Activated CD8-positive, alpha-beta memory T cell treated with anti-CD3 and anti-CD28 coated beads, Interleukin-2, amount 50 U/mL, for 4 hours (primary cell): ENCODE measurements at places on chromosomes 2 and 18.

GRCh38 chr2:148721520-148721931, 77.0 kb downstream of the EPC2 start:
- DNase-seq = no peak

GRCh38 chr2:240322991-240323390, 112.5 kb upstream of the GPC1 start:
- no peak for DNase-seq

DNA sequence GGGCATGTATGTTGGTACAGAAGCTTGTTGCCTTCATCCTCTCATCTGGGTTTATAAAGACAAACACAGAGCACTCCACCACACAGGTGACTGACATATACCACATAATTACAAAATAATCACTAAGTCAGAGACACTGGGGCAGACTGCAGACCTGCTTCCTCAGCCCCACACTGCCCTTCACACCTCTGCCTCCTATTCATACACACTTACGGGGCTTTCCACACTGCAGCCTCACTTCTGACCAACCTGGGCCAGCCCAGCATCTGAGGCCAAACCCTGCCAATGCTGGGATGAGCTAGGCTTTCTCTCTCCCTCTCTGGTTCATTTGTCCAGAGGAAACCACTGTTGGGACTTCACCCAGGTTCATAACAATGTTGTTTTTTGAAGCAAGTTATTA, 4.5 kb downstream of the EMX1 start:
- no peak for DNase-seq

DNA sequence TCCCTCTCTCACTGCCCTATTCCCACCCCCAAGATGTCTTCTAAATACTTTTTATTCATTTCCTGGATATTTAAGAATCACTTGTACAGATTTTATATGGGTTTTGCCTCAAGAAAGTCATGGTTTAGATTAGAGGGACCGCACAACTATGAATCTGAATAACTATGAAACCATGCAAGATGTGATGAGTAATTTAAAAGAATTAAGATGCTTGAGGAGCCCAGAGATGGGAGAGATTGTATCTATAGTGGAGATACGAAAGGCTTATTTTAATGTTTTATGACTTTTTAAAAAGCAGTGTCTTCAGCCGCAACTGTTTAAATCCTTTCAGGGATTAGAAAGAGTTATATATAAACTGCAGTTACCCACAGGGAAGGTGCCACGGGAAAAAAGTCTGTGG, 324.1 kb downstream of the LPIN1 start:
- no peak for DNase-seq

DNA sequence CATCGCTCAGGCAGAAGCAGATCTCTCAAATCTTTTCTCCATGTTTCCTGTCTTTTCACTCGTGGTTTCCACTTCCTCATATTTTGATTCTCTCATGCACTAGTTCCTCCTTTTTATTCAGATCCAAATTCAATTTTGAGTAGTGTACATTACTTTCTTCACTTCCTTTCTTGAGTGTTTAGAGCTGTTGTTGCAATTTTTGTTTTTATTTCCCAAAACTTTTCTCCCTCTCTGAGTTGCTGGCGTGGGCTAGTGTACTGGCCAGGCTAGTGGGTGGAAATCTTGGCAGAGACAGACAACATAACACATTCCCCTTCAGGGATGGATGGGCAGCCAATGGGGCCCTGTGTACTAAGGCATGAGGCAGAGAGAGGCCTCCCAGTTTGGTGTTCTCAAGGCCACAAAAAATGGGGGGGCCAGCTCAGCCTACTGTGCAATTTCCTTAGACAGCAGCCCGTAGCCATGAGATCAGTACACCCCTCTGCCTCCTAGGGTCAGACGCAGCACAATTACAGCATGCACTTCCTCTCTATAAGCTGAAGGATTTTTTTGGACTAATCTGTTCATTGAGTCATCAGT, 145.1 kb upstream of the PID1 start:
- no peak for DNase-seq

GRCh38 chr2:1652034-1652790, 92.1 kb downstream of the PXDN start:
- DNase-seq = no peak

DNA sequence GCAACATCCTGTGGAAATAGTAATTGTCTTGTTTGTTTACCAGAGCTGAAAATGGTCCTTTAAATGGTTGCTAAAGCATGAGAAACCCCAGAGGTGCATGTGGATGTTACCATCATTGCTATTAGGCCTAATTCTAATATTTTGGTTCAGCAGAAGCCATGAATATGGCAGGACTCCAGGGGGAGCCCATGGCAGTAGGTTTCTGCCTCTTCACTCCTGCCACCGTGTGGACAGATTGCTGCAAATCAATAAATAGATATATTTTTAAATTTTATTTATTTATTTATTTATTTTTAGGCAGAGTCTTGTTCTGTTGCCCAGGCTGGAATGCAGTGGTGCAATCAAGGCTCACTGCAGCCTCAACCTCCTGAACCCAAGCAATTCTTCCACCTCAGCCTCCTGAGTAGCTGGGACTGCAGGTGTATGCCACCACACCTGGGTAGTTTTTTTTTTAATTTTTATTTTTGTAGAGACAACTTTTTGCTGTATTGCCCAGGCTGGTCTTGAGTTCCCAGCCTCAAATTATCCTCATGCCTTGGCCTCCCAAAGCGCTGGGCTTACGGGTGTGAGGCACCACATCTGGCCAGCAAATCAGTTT, 54.9 kb upstream of the CAPN13 start:
- DNase-seq = peak; percentile 36

DNA sequence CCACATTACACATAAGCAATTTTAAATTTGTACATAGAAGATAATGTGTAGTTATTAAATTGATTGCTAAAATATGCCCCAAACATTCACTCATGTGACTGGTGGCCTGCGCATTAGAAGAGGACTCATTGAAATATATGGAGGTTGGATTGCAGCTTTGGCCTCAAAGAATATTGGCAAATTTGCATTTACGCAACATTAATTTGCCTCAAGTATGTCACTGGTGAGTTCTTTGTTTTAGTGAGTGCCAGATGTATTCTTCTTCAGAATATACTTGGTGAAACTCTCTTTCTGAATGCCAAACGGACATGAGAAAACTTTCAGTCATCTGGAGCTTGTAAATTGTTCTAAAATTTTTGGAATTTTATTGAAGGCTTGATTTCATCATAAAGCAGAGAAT, 5.9 kb upstream of the EFEMP1 start:
- no peak for DNase-seq

GRCh38 chr2:196635156-196635555, 4.4 kb upstream of the CCDC150 start:
- no peak for DNase-seq

GRCh38 chr2:63849381-63850203, 7.9 kb downstream of the UGP2 start:
- DNase-seq = no peak

- DNase-seq = no peak
Measured at GRCh38 chr2:60309336-60309735, 244.1 kb downstream of the BCL11A start.

DNA sequence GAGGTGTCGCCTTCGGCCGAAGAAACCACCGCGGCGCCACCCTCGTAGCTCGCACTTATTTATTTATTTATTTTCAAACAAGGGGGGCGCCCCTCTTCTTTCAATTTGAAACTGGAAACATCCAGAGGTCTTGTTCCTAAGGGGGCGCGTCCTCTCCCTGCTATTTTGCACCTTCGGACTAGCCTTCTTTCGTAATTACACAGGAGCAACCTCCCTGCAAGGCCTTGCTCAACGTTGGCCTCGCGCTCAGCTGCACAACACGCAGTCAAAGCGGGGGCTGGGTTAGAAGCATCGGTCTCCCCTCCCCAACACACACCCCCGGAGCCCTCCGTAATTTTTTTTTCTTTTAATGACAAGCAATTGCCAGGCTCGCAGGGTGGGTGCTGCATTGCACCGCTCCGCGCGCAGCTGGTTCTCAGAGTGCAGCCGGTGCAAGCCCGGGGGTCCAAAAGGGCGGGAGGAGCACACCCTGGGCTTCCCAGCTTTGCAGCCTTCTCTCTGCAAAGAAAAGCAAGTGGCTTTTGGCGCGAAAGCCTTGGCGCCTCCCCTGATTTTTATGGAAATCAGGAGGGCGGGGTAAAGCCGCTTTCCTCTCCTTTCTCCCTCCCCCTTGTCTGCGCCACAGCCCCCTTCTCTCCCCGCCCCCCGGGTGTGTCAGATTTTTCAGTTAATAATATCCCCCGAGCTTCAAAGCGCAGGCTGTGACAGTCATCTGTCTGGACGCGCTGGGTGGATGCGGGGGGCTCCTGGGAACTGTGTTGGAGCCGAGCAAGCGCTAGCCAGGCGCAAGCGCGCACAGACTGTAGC, at the start of gene MYCN:
Gene MYCN, plus strand, starts transcription at position 697 of the 807 bp plus-strand sequence. CDS start 1,515 bp downstream, outside the sequence.
- DNase-seq = peak; percentile 34

DNA sequence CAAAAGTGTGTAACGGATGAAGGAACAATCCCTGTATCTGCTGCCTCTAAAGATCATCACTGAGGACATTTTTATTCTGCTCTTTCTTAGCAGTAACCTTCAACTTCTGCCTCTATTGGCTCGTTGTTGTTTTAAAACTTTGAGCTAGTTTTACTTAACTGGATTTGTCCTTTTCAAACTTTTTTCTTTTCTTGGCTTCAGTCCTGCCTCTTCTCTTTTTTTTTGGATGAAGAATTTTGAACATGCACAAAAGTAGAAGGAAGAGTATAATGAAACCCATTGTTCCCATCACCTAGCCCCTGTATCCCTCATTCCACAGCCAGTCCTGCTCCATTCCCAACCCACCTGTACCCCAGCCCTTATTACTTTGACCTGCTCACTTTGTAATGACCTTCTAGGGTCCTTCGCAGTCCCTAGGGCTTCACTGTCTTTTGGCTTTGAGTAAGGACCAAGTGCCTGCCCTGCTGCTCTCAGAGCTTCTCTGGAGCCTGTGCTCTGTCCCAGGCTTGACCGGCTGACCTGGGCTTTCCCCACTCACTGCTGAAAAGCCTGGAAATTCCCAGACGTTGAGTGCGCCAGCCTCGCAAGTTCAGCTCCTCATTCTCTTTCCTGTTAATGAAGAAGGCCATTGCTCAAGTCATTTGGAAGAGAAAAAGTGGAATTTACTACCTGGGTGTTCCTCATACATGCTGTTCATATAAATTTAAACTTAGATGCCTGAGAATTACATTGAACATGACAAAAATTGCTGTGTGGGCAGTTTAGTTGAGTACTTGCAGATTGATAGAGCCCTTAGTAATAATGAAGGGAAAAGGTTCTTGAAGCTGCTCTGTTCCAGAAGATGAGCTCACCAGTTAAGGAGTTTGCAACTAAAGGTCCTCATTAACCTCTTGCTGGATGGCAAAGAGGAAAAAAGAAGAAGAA, 149.3 kb upstream of the ALPP start:
- DNase-seq = no peak
